ELR (cell line): ENCODE measurements at places on chromosomes 11 and 22.
A peak's percentile ranks its signal among the peaks of the same experiment; 100 is the strongest.

DNA sequence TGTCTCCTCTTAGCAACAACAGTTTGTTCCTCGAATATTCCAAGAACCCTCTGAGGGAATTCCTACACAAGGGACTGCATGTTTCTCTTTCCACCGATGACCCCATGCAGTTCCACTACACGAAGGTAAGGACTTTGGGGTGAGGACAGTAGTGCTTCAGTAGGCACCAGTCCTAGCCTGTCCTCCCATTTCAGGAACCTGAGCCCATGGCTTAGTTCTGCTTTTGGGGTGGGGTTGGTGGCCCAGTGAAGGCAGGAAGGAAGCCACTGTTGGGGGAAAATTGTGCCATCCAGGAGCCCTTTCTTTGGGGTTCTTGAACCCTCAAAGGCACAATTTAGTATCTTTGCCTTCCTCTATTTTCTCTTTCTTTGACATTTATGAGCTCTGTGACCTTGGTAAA is 38.2 kb downstream of the RNF141 start:
- no peak for DNase-seq

DNA sequence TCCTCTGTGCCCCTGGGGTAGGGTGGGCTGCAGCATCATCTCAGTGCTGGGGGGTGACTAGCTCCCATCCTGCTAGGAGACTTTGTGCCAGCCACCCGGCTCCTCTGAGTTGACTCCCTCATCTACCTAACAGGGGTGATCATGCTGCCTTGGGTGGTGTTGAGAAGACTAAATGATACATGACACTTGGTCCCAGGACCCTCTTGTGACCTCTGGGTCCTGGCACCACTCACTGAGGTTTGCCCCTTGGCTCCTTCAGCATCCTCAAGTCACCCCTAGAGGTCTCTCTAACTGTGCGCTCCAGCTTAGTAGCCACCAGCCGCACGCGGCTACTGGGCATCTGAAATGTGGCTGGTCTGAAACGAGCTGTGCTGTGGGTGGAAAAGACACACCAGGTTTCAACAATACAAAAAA is 72.1 kb downstream of the LRRC32 start:
- DNase-seq: peak; percentile 52

DNA sequence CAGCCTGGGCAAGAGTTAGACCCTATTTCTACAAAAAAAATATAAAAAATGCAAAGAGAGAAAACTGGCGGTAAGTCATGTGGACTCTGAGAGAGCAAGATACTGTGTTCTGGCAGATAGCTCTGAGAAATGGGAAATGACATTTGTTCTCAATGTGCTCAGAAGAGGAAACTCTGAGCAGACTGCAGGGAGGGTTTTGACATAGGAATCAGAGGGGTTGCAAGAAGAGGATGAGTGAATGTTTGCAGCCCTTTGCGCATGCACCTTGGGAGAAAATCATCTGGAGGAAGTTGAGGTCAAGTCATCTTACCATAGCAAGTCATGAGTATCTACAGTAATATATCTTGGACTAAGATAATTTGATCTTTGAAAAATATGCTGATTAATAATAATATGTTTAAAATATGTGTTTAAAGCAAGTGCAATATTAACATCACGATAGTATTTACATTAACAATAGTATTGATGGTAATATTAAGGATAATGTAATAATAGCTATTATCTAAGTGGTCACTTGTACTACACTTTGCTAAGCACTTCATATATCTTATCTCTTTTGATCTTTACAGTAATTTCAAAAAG is 2.6 kb downstream of the ACER3 start:
- no peak for DNase-seq

DNA sequence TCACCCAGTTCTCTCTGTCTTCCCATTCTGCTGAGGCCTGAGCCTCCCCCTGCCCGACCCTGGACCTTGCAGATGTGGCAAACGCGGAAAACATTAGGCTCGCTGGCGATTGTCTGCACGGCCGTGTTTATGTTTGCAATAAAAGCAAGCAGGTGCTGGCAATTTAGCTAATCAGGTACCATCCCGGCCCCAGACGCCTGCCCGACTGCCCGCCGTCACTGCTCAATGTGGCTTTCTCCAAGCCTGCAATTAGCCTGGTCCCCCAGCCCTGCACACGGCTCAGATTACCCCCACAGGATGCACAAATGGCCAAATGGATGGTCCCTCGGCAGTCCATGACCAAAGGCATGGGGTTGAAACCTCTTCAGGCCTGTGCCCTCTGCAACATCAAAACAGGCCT is 259.7 kb downstream of the MN1 start:
- no peak for DNase-seq

DNA sequence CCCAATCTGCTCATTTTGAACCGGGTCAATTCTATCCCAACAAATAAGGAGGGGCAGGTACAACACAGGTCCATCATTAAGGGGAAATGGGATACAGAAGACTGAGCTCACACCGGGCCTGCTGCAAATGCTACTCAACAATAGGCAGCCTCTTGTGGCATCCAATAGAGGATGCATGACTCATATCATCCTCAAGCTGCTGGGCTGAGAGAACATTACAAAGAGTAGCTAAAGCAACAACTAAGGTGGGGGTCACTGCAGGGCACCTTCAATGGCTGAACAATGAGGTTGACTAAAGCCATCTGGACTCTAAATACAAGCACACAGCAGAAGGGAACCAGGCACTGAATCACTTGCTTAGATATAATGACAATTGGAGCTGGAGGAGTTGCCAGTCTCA is 130.1 kb upstream of the SYN3 start:
- no peak for DNase-seq

GRCh38 chr22:40666151-40666848 is 13.0 kb upstream of the MCHR1 start:
- DNase-seq: no peak

GRCh38 chr11:2675540-2675939 is 24.3 kb downstream of the KCNQ1OT1 start:
- no peak for DNase-seq

DNA sequence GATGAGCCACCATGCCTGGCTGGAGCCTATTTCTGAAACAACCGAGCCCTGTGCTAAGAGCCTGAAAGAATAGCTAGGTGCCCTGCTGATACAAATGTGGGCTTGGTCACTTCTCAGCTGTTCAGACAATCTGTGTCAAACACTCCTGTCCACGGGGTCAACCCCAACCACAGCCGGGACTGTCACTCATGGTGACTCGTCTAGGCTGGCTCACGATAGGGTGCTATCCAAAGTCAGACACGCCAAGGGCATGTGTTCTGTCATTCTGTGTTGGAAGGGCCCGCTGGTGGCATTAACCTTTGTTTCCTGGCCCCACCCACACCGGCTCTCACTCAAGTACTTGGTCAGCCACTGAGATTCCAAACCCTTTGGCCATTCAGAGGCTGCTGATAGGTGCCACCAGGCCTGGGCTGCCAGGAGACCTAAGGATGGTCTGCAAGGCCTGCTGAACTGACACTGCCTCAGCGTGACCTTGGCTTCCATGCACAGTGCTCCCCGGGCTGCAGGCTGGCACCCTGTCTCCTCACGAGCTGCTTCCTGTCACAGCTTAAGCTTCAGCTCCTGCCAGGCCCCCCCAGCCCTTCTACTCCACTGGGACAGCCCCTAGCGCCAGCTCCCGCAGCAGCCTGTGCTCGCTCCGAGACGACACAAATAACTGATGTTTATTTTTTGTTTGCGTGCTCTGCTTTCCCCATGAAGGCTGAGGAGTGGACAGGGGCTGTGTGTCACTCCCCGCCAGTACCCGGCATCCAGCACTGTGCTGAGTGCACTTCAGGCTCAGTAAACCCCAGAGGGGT is 14.2 kb upstream of the CDC42BPG start:
- peak; percentile 36 for DNase-seq

- DNase-seq: no peak
Measured at GRCh38 chr11:8067567-8067928, 13.5 kb upstream of the TUB start.

- no peak for DNase-seq
Measured at GRCh38 chr11:35257281-35257680, 118.3 kb downstream of the CD44 start.

GRCh38 chr11:15965562-15966250 is 390.6 kb downstream of the SOX6 start:
- no peak for DNase-seq

DNA sequence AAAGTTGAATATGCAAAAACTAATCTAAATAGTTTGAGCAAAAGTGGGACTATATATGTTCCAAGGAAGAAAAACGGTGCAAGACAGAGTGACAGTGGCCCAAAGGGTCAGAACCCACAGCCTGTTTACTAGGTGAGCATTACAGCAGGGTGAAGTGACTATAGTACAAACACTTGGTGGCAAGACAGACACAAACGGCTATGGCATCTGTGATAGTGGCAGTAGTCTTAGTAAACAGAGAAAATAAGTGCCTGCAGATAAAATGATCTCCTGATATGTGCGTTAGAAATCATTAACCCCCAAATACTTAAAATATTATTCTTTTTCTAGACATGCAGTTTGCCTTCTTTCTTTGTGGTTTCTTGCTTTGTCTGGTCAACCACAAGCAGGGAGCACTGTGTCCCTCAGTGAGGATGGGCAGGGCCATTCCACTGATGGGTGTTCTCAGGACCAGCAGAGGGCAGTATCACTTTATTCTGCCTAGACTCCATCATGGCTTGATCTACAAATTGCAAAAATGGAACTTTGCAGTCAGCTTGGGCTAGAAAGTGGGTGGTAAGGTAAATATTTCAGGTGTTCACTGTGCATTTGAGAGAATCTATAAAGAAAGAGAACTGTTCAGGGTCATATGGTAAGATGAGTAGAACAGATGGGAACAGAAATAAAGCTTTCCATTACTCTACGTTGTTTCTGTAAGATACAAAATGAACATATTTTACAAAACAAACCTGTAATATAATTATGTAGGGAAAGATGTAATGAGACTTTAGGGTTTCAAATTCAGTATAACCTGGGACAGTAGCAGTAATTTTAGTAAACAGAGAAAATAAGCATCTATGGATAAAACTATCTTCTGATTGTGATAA is 198.2 kb downstream of the SWAP70 start:
- peak; percentile 79 for DNase-seq

GRCh38 chr22:40421941-40422340 is 51.5 kb downstream of the SGSM3 start:
- no peak for DNase-seq

DNA sequence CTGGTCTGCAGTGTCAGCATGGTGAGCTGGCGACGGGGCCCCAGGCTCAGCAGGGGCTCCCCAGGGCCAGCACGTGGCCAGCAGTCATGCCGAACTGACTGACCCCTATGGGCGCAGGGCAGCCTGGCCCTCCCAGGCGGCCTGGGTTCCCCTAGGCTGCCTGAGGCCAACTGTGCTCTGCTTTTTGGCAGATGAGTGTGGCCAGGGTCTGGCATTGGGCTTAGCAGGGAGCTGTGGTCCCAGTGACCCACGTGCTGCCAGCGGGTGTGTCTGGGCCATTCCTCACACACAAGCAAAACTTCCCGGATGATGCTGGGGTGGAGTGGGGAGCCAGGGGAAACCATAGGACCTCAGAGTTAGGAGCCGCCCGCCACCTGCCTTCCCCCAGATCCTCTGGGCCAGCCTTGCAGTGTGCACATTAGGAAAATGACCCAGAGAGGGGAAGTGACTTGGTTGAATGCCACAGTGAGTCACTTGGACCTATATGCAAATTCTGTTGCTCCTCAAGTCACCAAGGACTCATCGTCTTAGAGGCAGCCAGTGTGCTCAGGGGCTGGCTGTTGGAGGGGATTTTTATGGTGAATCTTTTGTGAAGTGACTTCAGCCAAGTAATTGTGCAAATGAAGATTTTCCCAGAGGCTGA is 6.5 kb downstream of the ADORA2A start:
- DNase-seq: peak; percentile 95

- DNase-seq: no peak
Measured at GRCh38 chr11:79409330-79409729, 31.5 kb downstream of the TENM4 start.

- no peak for DNase-seq
Measured at GRCh38 chr11:31922450-31922849, 111.3 kb upstream of the PAX6 start.

GRCh38 chr22:24205438-24206195 is 24.3 kb downstream of the SUSD2 start:
- no peak for DNase-seq

GRCh38 chr22:36397131-36398093 is 9.6 kb upstream of the MYH9 start:
- peak; percentile 90 for DNase-seq

GRCh38 chr11:101516546-101516945 is 67.3 kb downstream of the TRPC6 start:
- no peak for DNase-seq

DNA sequence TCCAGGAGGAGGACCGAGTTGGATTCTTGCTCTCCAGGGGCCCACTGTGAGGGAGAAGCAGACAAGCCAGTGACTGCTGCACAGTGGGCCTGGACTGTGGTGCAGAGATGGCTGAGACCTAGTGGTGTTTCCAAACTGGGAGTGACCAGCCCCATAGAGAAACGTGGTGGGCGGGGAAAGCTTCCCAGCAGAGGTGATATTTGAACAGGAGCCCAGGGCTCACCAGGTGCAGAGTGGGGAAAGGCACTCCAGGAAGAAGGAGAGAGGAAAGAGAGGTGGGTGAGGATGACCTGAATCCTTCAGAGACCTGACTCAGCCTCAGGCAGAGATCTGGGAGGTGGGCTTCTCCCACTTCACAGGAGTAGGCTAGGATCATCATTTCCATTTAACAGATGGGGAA is 52.1 kb upstream of the RASD2 start:
- no peak for DNase-seq

DNA sequence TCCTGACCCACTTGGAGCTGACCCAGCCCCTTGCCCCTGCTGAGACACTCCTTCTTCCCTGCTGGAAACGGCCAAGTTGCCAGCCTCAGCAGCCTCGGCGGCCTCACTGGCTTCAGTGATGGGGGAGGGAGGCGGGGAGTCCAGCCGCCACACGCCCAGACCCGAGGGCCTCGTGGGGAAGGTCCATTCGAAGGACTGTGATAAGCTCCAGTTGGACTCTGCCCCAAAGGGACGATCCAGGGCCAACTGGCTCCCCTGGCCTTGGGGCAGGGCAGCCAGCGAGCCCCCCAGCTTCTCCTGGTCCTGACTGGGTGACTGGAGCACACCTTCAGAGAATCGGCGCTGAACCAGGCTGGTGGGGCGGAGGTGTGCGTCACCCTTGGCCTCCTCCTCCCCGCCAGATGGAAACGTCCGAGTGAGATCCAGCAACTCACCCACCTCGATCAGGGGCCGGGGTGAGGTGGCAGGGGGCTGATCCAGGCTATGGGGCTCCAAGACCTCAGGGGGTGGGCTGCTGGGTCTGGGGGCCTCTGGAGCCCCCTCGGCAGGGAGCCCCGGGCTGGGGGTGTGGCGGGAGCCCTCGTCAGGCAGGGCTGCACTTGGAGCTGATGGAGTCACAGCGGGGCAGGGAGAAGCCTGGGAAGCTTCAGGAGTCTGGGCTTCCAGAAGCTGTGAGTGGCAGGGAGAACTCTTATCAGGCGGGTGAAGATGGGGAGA is 11.5 kb downstream of the TNKS1BP1 start:
- DNase-seq: no peak
